ENCODE measurements at places on chromosomes 5 and 9.

DNA sequence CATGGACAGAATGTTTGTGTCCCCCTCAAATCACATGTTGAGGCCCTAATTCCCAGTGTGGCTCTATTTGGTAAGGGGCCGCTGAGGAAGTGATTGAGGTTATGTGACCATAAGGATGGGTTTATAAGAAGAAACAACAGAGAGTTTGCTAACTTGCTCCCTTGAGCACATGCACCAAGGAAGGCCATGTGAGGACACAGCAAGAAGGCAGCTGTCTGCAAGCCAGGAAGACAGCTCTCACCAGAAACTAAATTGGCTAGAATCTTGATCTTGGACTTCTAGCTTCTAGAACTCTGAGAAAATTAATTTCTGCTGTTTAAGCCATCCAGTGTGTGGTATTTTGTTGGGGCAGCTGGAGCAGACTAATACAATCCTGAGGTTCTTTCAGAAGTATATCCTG lies 35.2 kb upstream of the CDC42SE2 start:
- DNase-seq, result no peak

DNA sequence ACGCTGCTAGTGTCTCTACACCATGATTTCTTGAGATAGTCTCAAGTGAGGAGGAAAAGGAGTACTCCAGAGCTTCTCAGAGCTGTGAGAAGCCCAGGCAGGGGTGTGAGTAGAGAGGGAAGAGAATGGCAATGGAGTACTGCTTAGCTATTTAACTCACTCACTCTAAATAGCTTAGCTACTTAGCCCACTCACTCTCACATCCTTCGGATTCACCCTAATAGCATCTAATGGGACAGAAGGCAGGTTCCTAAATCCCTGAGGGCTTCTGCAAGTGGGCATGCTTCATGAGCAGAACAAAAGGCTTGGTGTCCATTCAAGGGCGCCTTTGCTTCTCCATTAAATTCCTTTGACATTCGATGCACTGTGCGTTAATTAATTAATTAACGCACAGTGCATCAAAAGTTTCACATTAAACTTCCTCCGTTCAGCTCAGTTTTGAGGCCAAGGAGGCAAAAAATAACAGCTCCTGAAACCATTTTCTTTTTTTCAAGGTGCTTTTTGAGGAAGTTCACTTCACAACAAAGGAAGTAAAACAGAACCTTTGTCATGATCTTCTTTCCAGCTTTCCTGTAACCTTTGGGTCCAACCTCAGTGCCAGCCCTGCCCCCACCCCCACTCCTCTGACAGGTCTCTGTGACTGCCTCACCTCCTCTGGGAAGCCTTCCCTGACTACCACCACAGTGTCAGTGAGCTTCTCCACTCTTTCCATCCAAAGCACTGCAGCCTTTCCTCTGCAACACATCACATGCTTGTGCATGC lies 294.0 kb downstream of the SEC61B start:
- no peak for DNase-seq

- no peak for DNase-seq
Measured at GRCh38 chr9:108904161-108904560, 29.8 kb downstream of the ELP1 start.

GRCh38 chr9:124215368-124215910 lies 42.3 kb upstream of the NEK6 start:
- DNase-seq, result no peak

- DNase-seq, result no peak
Measured at GRCh38 chr9:95108777-95109176, 208.7 kb downstream of the FANCC start.

- no peak for DNase-seq
Measured at GRCh38 chr5:150638053-150638444, 2.4 kb upstream of the SYNPO start.

GRCh38 chr5:166340039-166340438 lies 1951.4 kb upstream of the WWC1 start:
- DNase-seq, result no peak

DNA sequence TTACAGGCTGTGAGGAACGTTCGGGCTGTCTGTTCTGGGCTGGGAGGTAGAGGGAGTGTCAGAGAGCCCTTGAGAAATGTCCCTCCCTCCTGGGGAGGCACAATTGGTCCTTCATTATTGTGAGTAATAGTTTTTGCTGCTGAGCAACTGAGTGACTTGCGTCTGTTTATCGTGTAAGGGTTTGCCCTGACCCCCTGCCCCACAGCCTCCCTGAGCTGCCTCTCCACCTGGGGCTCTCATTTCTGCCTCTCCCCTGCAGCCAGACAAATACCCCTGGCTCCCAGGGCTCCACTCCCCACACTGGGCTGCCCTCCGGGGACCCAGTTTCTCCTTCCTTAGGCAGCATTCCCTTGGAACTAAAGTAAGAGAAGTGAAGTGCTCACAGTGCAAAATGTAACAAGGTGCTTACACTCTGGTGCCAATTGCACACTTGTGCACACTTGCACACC lies 174.9 kb upstream of the MVB12B start:
- DNase-seq, result no peak

DNA sequence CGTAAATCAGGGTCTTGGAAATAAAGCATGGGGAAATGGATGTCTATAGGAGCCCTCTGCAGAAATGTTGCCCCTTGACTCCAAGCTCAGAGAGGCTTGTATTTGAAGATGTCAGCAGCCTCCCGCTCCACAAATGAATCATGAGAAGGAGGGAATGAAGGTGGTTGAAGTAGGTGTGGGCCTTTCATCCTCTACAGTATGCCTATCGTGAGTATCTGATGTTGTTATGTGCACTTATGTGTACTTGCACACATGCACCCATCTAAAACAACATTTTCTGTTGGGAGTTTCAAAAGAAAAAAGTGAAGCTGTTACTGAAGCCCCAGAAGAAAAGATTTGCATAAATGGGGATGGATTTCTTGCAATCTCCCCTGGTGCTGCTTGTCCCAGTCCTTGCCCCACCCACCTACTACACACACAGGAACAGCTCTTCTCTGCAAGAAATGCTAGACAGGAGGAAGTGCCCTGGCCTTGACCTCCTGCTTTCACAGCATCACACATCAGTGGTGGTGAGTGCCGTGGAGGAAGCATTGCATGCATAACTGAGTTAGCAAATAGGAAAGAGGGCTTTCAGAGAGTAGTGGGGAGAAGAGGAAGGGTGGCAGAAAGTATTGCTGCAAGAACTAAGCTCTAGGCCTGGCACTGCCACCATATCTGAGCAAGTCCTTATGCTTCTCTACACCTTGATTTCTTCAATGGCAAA lies 156.1 kb downstream of the SNX18 start:
- no peak for DNase-seq

GRCh38 chr5:143749581-143750205 lies 62.3 kb upstream of the HMHB1 start:
- DNase-seq, result no peak

- DNase-seq, result no peak
Measured at GRCh38 chr5:35857606-35858205, 1.0 kb downstream of the IL7R start.

GRCh38 chr9:86405926-86406325 lies 51.7 kb upstream of the TUT7 start:
- no peak for DNase-seq

DNA sequence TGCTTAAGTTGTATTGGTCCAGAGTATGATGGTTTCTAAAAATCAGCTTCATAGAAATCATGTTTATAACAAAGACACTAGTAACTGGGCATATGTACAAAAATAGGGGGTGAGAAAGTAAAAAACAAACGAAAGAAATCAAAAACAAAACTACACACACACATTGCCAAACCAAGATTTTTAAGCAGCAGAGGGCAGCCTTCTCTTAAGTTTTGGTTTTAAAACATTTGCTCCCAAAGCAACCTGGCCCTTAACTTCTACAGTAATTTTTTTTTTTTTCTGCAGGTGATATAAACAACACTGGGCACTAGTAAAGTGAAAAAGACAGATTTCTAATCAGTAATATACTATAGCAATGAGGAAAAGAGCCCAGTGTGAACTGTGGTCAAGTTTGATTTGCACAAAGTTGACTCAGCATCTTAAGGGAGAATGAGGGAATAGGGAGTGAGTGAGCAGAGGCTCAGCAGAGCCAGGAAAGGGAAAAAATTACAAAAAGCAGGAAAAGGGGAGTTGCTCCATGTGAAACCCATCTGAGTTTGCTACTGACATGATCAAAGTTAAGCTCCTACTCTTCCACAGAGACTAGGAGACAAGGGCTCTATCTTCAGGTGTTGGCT lies 13.4 kb upstream of the GAPT start:
- DNase-seq, result no peak

DNA sequence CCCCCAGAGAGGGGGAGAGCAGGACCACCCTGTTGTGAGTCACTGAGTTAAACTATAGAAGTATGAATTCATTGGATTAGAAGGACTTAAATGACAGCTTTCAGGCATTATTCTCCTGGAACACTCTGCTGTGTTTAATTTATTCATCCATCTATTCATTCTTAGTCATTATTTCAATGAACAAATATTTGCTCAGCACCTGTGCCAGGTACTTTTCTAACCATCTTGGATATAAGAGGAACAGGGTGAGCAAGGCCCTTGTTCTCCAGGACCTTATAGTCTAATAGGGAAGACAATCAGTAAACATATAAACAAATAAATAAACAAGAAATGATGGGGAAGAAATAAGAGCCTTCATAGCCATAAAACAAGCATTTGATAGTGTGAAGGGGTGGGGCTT lies 483.9 kb upstream of the BRINP1 start:
- no peak for DNase-seq

DNA sequence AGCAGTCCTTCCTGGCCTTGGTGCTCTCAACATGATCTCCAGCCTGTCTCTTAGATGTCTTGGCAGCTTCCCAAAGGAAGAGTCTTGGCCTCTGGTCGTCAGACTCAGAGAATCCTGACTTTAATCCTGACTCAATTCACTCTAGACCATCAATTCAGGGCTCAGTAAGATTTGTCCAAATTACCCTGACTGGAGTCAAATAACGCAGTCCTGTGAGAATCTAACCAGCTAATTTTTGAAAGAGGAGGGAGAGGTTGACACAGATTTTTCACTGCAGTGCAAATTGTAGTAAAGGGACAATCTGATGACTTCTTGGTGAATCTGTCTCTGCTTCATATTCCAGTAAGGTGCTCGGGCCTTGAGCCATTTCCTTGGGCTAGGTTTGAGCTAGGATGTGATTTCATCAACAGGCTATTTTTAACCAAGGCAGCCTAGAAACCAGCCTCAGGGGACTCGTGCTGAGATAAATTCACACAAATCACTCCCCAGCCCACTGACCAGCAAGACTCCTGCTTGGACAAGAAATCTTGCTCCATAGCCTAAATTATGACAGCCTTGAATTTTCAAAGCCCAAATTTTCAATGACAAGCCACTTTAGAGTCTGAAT lies 257.4 kb downstream of the ENC1 start:
- no peak for DNase-seq

DNA sequence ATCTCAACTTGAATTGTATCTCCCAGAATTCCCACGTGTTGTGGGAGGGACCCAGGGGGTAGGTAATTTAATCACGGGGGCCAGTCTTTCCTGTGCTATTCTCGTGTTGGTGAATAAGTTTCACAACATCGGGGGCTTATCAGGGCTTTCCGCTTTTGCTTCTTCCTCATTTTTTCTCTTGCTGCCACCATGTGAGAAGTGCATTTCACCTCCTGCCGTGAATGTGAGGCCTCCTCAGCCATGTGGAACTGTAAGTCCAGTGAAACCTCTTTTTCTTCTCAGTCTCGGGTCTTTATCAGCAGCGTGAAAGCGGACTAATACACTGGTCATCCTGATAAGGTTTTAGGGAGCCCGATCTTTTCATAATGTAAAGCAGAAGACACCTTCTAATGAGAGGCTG lies 687.0 kb upstream of the FTMT start:
- no peak for DNase-seq

DNA sequence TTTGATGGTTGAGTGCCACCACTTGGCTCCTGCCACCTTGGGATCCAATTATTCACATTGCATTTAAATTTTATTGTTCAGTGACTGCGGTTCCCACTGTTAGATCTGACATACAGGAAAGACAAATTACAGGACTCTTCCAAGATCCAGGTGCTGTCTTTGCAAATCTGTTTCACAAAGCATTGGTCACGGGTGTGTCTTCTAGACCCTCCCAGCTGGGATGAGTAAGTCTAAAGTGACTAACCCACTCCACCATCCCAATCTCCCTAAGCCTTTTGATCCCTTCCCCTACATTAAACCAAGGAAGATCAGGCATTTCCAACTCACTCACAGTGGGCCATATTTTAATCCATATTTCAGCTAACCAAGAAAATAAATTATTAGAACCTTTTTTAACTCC lies 1016.3 kb upstream of the CTNND2 start:
- no peak for DNase-seq

All from spinal cord (tissue), 10 donors.